GOT3 (cell line): ENCODE measurements at places on chromosomes 5 and 9.

DNA sequence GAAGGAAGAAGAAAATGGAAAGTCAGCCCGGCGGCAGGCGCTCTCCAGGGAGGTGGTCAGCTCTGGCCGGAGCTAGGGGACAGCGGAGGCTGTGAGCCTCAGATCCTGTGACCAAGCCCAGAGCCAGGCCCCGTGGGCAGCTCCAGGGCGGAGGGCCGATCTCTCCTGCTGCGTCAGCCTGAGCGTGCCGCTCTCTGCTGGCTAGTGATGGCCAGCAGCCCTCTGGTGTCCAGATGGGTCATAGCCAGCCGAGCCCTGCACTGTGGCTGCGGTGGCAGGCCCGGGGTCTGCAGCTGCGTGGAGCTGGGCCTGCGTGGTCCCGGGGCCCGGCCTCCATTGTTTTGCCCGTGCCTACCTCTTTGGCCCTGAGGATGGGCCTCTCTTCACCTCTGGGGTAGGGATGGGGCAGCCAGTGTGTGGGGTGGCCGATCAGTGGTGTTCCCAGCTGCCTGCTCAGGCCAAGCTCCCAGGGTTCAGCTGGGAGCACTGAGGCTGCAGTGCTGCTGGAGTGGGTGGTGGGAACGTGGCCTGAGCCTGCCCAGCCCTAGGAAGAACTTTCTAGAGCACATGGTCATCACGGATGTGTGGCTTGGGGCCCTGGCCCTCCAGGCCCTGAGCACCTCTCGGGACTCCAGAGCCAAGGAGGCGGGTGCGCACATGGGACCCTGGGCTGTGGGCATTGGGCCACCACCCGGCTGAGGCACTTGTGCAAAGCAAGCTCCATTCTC lies 17.1 kb upstream of the NRARP start:
- DNase-seq, result no peak

- no peak for DNase-seq
These were observed 33.3 kb upstream of the RAD23B start for GRCh38 chr9:107249665-107250285.

GRCh38 chr9:134606951-134607731 lies 34.5 kb upstream of the COL5A1 start:
- no peak for DNase-seq

- DNase-seq, result no peak
These were observed 77.0 kb upstream of the DAP start for GRCh38 chr5:10838038-10838437.

DNA sequence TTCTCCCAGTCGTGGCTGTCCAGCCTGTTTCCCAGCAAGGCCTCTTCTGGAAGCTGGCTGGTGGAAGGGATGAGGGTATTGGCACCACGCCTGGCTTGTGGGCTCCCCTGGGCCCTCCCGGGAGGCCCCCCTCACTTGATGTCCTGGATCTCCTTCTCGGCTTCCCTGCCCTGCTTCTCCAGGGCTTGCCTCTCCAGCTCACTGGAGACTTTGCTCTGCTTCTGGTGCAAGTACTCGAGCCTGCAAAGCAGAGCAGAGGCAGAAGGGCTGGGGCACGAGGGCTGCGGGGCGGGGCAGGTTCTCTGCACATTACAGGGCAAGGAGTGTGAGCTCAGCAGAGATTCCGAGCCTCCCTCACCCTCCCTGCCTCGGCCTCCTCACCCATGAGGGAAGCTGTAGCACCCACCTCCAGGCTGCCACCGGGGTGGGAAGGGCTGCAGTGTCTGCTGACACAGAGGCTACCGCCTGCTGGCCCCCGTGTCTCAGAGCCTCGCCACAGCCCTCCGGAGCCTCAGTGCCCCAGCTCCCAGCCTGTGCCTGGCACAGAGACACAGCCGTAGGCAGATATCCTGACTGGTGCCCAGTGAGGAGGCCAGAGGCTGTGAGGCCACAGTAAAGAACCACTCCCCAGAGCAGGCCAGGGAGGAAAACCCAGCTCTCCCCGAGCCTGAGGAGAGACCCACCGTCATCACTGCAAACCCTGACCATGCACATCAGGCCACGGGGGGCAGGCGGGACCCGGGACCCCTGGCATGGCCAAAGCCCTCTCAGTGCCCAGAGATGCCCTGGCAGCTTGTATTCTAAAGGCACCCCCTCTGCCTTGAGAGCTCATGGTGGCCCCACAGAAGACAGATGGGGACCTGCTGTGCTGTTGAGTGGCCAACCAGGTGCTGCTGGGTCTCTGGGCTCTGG lies 7.2 kb downstream of the SNAPC4 start:
- no peak for DNase-seq

- no peak for DNase-seq
These were observed 12.8 kb upstream of the NDFIP1 start for GRCh38 chr5:142095651-142096330.
